ENCODE measurements at places on chromosomes 7 and 10.

- no peak for DNase-seq
Measured at GRCh38 chr7:127514499-127514898, 70.9 kb downstream of the GCC1 start.

GRCh38 chr7:133054162-133054840 is 27.6 kb downstream of the CHCHD3 start:
- no peak for DNase-seq

GRCh38 chr7:102089175-102090098 is 197.2 kb upstream of the SH2B2 start:
- DNase-seq: no peak

- DNase-seq: peak; percentile 3
Measured at GRCh38 chr10:58152673-58153263, 114.9 kb downstream of the IPMK start.

DNA sequence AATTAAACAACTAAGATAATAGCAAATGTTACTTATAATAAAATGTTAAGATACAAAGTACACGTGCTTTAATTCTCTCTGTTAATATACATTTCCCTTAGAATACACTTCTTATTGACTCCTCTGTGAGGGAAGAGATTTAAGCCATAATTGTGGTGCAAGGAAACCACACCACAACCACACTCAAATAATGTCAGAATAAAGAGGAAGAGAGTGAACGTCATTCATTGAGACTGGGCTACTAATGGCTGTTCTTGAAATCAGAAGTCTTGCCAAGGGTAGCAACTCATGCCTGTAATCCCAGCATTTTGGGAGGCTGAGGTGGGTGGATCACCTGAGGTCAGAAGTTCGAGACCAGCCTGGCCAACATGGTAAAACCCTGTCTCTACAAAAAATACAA is 10.0 kb downstream of the FAM171A1 start:
- DNase-seq: no peak

DNA sequence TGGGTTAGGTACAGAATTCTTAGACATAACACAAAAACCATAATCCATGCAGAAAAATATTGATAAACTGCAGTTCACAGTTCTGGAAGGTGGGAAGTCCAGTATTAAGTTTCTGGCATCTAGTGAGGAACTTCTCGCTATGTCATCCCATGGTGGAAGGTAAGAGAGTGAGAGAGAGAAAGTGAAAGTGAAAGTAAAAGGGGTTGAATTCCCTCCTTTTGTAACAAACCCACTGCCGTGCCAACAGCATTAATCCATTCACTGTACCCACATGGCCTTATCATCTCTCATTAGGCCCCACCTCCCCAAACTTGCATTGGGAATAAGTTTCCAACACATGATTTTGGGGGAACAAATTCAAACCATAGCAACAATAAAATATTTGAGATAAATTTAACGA is 17.1 kb downstream of the ZNF485 start:
- DNase-seq: no peak

- no peak for DNase-seq
Measured at GRCh38 chr7:74306730-74307469, 17.7 kb downstream of the CLIP2 start.

Data from stimulated activated CD4-positive, alpha-beta T cell treated with anti-CD3 and anti-CD28 coated beads, Interleukin-4, amount 100 ng/mL, for 4 hours (primary cell).